HCT116 (cell line): ENCODE measurements at places on chromosomes 12 and 14. TPM values are rescaled to one million over a fixed set of nuclear protein-coding genes. Genes with fewer than 3 reads are reported as not detected.

DNA sequence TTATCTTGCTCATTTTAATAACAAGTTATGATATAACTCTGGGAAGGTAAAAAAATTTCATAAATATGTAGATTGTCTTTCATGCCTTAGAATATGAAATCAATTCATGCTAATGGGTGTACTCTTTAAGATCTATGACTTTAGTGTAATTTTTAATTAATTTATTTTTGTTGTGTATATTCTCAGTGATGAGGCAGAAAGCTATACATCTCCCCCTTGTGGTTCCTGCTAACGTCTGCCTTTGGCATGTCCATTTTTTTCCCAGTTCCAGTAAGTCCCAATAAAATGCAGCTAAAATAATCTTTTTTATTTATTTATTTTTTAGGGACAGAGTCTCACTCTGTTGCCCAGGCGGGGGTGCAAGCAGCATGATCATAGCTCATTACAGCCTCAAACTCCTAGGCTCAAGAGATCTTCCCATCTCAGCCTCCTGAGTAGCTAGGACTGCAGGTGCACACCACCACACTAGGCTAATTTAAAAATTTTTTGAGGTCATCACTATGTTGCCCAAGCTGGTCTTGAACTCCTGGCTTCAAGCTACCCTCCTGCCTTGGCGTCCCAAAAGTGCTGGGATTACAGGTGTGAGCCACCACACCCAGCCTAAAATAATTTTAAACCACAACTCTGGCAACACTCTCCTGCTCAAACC lies 3.3 kb upstream of the CHURC1 start:
- DNase-seq: peak; percentile 39

- DNase-seq: no peak
Observed at GRCh38 chr14:71532790-71533189, 399.4 kb upstream of the RGS6 start.

DNA sequence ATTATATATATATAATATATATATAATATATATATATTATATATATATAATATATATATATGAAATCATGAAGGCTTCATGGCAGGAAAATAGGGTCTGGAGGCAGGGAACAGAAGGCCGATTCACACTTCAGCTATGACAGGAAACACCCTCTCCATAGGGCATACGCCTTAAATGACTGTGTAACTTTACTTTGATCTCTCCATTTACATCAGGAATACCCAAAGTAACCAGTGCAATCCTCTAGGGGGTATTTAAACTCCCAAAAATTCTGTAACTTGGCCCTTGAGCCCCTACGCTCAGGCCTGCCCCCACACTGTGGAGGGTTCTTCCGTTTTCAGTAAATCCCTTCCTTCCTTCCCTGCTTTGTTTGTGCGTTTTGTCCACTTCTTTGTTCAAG lies 40.4 kb upstream of the PPP2R5C start:
- no peak for DNase-seq

The C12orf60 gene
- total RNA-seq: 3.5 TPM

DNA sequence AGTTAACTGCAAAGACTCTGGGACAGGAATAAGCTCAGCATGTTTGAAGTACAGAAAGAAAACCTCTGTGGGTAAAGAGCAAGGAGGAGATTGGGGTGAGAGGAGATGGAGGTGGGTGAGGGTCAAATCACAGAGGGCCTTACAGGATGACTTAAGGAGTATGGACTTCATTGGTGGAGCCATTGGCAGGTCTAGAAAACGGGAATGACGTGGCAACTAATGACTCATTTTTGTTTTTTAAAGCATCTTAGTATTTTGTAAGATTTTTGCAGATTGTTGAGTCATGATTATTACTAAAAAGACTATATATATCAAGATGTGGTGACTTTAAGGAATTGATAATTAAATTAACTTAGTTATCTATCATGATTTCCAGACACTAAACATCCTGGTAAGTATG lies 18.5 kb downstream of the UTP20 start:
- DNase-seq: no peak

- DNase-seq: peak; percentile 79
Observed at GRCh38 chr14:72023128-72024042, 91.2 kb downstream of the RGS6 start.

- DNase-seq: no peak
Observed at GRCh38 chr12:50164963-50165362, 2.2 kb downstream of the CERS5 start.

DNA sequence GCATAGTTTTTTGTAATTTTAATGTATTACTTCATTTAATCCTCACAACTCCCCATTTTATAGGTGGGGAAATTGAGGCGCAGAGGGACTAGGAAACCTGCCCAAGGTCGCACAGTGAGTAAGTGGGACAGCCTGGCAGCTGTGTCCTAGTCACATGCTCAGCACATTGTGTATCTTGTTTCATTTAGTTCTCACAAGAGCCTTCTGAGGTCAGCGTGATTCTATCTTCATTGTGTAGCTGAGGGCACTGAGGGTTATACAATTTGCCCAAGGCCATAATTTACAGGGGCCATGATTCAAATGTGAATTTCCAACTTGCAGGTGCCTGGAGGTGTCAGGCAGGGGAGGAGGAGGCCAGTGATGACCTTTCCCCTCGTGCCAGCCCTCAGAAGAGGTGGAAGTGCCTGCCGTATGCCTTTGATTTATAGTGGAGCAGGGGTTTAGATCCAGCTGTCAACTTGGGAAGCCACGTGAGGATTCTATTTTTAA lies 30.3 kb upstream of the SMOC1 start:
- no peak for DNase-seq

DNA sequence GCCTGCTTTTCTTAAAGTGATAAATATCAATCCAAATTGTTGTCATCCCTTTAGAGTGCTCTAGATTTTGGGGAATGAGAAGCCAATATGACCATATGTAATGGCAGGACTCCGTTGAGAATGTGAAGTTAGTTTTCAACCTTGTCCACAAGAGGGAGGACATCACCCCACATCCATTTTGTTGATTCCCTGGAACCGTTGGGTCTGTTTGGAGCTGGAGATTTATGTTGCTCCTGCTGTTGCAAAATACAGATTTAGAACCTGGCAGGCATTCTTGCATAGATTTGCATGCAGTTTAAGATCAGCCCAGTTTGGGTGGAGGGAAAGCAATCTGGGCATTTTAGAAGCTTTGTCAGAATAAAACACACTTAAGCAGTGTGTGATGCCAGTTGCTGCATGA lies 620.1 kb downstream of the NRXN3 start:
- no peak for DNase-seq

DNA sequence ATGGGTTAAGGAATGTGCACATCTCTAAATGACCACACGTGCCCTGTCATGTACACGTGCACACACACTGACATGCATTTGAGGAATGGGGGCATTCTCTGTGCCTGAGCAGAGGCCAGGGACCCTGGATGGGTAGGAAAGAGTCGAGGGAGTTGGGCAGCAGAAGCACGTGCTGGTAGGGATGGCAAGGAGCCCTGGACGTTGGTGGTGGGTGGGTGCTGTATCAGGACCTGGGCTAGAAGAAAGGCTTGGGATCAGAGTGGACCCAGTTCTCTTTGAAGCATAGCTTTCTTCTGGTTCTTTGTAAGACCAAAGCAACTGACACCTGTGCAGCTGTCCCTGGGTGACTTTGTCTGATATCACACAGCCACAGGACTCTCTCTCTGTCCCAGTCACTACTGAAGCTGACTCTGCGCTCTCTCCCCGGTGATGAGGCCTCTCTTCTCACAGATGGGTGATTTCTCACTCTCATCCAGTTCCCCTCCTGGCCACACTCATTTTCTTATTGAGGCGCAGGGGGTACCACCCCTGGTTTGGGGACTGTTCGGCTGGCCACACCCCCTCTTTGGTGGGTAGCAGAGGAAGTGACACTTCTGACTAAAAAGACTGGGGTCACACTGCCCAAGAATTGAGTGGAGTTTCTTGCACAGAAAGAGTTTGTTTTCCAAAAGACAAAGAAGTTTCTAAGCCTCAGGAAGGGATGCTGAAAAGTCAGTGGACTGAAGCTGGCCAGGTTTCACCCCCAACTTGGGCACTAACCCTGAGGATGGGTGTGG lies 171.7 kb upstream of the RTL1 start:
- DNase-seq: no peak

The TXNDC16 gene
- total RNA-seq: 2.7 TPM

- no peak for DNase-seq
Observed at GRCh38 chr14:90674043-90674670, 142.1 kb downstream of the TTC7B start.

GRCh38 chr14:79062226-79062625 lies 892.1 kb downstream of the NRXN3 start:
- no peak for DNase-seq

The PPP1R12A gene
- total RNA-seq: 52.0 TPM

DNA sequence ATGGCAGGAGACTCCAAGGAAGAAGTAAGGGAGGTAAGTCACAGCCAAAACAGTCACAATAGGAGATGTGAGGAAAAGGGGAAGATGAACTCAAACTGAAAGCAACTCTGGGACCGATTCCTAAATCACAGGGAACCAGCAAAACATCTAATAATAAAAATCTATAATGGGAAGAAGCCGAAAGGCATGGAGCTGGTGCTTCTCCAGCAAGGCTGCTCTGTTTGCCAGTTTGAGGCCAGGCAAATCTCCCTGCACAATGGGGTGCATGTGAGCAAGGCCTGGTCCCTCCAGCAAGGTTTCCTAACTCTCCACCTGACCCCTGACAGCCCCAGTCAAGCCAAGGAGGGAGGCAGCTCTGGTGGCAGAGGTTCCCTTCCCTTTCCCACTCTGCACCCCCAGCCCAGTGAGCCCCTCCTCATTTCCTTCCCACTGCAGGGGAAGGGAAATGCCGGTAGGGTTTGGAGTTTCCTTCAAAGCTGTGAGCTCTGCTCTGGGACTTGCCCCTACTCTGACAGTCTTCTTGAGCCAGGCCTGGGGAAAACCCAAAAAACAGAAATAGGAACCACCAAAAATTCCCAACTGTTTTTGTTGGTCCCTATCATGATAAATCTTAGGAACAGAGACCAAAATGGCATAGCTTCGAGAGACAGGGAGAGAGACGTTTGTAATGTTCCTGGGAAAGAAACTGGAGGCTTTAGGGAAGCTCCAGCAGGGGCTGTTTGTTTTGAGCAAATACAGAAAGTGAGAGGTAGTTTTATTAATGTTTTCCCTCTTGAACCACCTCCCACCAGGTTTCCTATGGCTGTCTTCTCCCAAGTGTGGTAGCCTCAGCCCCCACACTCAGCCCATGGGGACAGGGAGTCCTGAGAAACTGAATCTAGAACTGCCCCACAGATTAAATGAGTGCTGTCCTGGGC lies 34.6 kb downstream of the FMNL3 start:
- DNase-seq: no peak

DNA sequence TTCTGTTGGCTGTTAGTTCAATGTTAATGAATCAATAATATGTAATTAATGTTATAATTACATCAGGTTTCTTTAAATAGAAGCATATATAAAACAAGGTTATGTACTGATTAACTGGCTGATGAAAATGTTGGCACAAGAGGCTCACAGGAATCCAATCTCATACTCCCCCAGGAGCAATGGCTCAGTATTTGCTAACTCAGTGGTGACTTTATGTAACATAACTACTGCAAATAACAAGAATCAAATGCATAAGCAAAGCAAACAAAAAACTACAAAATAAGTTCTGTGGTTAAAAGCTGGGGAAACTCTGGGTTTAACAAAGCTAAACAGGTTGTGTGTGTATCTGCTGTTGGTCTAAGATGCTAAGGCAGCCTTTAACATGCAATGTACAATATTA lies 27.7 kb upstream of the BBS10 start:
- DNase-seq: no peak

DNA sequence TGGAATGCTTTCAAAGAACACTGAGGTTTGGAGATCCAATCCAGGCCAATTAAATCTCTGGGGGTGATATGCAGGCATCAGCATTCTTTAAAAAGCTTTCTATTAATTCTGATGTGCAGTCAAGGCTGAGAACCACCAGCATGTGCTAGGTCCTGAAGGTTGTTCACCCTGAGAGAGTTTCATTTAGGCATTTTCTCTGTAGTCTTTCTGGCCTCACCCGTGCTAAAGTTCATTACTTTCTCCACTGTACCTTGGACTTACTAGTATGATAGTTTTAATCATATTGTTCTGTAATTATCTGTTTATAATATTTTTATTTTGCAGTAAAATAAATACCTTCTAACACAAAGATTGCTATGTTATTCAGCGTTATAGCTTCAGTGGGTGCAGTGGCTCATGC lies 32.9 kb downstream of the SOS2 start:
- DNase-seq: no peak

GRCh38 chr12:48788524-48788853 lies 400 bp downstream of the ADCY6 start:
- DNase-seq: no peak

GRCh38 chr14:23559926-23560520 lies 4.0 kb downstream of the THTPA start:
- DNase-seq: no peak

- no peak for DNase-seq
Observed at GRCh38 chr12:81958406-81958805, 199.3 kb upstream of the PPFIA2 start.

GRCh38 chr12:39846971-39847650 lies 227.5 kb upstream of the ABCD2 start:
- DNase-seq: no peak

The PARPBP gene
- total RNA-seq: 23.5 TPM

DNA sequence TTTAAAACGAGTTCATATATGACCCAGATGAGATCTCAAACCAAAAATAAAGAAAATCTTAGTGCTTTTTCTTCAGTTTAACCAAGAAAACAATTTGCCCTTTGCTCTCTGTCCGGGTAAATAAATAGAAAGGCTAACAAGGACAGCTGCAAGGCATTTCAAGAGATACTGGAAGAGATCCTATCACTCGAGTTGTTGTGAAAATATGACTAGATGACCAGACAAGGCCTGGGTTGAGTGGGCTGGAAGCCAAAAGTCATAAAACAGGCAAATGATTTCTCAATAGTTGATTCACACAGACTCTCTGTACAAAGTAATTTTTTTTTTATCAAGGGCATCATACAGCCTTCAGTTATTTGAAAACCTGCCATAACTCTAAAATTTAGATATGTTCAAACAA lies 55.9 kb upstream of the AVPR1A start:
- no peak for DNase-seq

- no peak for DNase-seq
Observed at GRCh38 chr14:24390701-24391468, 7.9 kb upstream of the NYNRIN start.

The CCDC38 gene
- 0.27 TPM for total RNA-seq

The RNASE7 gene
- not detected for total RNA-seq

The INF2 gene
- total RNA-seq: 95.8 TPM
